ENCODE measurements at places on chromosomes 11 and 22.

- DNase-seq, result peak; percentile 41
Observed at GRCh38 chr11:102111011-102111786, 952 bp downstream of the YAP1 start.

- DNase-seq, result no peak
Observed at GRCh38 chr11:20059587-20060021, 100.7 kb downstream of the DBX1 start.

- no peak for DNase-seq
Observed at GRCh38 chr11:128615076-128615475, 27.7 kb upstream of the ETS1 start.

DNA sequence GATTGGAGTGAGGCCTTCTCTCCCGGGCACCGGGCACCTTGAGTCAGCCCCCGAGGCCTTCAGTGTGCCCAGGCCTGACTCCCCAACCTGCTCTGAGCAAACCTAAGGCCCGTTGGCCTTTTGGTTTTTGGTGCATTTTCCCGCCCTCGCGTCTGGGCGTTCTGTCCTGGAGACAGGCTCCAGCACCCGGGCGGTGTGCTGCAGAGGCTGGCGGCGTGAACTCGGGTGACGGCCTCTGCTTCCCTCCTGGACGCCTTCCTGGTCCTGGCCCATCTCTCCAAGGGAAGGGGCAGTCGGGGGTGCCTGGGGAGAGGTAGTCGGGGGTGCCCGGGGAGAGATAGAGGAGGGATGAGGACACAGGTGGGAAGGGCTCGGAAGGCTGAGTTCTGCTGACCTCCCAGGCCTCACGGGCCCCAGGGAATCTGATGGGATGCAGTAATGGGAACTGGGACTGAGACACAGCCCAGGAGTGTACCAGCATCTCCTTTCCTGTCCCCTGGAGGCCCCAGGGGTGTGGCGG is 1326.4 kb downstream of the BRD1 start:
- DNase-seq, result no peak

GRCh38 chr11:36389811-36390210 is 93.7 kb downstream of the PRR5L start:
- no peak for DNase-seq

GRCh38 chr11:36994208-36994607 is 396.2 kb upstream of the RAG2 start:
- no peak for DNase-seq

DNA sequence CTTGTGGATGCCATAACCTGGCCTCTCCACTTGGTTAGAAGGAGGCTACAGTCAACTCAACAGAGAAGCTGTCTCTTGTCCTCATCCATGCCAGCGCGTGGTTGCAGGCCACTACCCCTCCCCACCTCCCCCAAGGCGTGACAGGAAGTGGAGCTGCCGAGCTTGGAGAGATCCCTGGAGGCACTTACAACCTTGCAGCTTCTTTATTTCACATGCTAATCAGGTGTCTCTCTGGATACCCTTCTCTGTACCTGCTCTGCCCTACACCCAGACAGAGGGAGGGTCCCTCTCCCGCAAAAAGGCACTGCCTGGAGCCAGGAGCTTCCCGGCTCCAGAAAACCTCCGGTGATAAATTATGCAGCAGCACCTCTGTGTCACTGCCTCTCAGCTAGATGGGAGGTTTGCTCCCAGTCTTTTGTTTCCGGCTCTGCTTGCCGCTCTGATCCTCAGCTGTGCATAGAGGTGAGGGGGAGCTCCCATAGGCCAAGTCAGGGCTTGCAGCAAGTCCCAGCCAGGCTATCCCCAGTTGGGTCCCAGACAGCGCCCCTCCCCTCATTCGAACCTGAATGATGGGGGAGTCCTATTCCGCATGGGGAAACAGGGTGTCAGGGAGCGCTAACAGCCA is 5.7 kb downstream of the LRP4 start:
- no peak for DNase-seq

GRCh38 chr11:71300187-71300586 is 47.8 kb upstream of the SHANK2 start:
- DNase-seq, result no peak

DNA sequence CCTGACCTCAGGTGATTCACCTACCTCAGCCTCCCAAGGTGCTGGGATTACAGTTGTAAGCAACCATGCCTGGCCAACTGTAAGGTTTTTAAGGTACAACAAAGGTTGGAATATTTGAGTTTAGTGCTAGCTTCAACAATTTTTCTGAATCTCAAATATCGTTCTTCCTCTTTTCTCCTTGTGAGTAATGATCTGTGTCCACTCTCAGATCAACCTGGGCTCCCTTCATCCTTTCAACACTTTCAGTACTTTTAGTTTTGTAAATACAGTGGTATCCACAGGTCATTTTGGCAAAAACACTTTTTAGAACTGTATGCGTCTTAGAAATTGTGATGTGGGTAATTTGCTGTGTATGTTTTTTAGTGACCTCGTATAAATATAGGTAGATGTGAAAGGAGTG is 7.9 kb downstream of the PACS1 start:
- DNase-seq, result no peak

DNA sequence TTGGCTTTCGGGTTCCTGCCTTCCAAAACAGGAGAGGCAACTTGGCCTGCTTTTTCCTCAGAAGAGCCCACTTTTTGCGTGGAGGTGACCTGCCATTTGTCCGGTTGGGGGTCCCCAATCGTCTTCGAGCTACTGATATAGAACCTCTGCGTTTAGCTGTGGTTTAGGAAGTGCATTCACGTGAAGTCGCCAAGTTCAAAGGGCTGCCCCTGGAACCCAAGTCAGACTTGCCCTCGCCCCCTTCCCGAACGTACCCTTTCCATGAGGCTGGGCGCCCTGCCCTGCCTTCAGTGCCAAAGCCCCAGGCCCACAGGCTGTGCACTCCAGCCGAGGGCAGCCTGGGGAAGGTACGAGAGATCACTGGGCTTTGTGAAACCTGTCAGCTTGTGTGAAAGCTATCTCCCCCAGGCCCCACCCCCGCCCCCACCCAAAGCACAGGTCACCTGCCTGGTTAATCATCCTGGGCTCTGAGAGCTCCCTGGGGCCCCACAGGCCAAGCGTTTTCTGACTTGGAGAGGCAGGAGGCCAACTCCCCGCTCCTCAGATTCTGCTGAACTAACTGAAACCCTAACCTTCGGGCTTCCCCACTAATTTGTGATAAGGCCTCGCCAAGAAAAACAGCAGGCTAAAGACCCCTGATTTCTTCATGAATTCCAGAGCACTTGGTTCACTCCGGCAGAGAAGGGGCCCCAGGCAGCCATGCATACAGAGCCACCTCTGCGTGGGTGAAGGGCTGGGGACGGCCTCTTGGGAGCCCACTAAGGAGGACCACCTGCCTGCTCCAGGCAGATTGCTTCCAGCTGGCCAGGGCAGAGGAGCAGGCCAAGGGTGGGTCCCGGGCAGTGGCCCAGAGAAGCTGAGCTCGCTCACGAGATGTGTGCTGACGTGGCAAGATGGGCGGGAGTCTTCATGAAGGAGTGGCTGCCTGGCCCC is 25.8 kb upstream of the KCNQ1OT1 start:
- DNase-seq, result no peak

GRCh38 chr22:38171927-38172831 is 9.5 kb downstream of the PLA2G6 start:
- no peak for DNase-seq

GRCh38 chr22:25791556-25791955 is 49.6 kb downstream of the MYO18B start:
- no peak for DNase-seq

DNA sequence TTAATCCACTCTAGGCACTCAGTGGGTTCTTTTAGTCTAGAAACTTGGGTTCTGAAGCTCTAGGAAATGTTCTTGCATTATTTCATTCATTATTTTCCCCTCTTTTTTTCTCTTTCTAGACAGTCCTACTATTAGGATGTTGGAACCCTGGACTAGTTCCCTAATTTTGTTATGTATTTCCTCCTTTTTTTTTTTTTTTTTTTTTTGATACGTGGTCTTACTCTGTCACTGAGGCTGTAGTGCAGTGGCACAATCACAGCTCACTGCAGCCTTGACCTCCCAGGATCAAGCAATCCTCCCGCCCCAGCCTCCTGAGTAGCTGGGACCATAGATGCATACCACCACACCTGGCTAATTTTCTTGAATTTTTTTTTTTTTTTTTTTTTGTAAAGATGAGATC is 9.4 kb downstream of the UPB1 start:
- DNase-seq, result no peak

- no peak for DNase-seq
Observed at GRCh38 chr11:72370201-72370600, 64.1 kb downstream of the CLPB start.

GRCh38 chr11:92801685-92802084 is 167.8 kb upstream of the MTNR1B start:
- no peak for DNase-seq

DNA sequence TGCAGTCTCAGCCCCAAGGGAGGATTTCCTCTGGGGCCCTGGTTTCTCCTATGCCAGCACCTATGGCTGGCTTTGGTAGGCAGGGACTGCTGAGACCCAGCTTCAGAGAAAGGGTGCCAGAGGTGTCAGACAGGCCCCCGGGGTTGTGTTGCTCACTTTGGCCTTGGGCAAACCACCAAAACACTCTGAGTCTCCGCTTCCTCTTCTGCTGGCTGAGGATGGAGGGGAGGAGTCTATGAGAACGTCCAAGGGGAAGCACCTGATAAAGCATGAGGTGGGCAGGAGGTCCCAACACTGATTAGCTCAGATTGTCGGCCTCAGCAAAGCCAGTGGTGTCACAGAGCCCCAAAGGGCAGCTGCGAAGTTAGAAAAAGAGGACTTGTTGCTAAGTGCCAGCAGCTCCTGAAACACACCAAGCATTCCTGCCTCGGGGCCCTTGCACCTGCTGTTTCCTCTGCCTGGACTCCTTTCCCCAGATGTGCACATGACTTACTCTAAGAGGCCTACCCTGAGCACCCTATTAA is 10.5 kb downstream of the SMTNL1 start:
- peak; percentile 82 for DNase-seq

- no peak for DNase-seq
Observed at GRCh38 chr11:313304-313786, 495 bp upstream of the IFITM1 start.

DNA sequence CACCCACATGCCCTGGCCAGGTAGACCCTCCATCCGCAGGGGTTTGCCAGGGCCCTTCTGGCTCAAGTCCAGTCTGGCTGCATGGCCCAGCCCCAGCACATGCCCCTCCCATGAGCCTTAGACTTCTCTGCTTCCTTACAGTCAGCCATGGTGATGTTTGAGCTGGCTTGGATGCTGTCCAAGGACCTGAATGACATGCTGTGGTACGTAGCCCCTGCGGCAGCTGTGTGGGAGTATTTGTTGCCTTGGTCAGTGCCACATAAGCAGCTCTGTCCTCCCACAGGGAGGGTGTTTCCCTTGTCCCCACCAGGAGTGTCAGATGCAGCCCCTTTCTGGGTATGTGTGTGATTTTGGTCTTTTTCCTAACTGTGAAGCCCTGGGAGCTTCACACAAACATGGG is 17.5 kb downstream of the CDC45 start:
- DNase-seq, result no peak

GRCh38 chr11:134070342-134070845 is 1.5 kb downstream of the JAM3 start:
- no peak for DNase-seq

- DNase-seq, result no peak
Observed at GRCh38 chr22:38674888-38675287, 6.9 kb upstream of the TOMM22 start.

- no peak for DNase-seq
Observed at GRCh38 chr11:70080763-70081162, 2.6 kb downstream of the ANO1 start.

- DNase-seq, result no peak
Observed at GRCh38 chr11:71199226-71199820, 53.1 kb downstream of the SHANK2 start.

DNA sequence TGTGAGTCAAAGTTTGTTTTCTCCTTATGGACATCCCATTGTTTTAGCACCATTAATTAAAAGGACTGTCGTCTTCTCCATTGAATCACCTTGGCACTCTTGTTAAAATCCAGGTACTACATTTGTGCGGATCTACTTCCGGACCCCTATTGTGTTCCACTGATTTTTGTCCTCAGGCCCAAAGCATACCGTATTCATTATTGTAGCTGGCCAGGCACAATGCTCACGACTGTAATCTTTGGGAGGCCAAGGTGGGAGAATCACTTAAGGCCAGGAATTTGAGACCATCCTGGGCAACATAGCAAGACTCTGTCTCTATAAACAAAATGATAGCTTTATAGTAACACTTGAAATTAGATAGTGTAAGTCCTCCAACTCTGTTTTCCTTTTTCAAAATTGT is 8.9 kb upstream of the GNB1L start:
- no peak for DNase-seq

DNA sequence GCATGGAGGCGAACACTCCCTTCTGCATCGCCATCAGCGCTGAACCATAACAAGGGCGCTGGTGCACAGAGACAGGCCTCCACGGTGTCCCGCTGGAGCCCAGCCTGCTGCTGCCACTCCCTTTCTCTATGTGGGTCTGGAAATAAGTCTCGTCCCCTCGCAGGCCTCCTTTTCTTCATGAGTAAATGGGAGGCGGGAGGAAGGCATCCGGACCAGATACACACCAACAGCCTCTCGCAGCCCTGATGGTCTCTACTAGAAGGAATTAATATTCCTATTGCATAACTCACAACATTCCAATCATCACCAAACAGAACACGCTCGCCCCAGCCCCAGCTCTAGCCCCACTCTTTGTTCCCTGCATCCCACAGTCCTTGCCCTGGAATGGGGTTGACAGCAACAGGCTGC is 14.9 kb downstream of the RASD2 start:
- DNase-seq, result no peak

- DNase-seq, result no peak
Observed at GRCh38 chr11:92969293-92969633, 188 bp upstream of the MTNR1B start.

DNA sequence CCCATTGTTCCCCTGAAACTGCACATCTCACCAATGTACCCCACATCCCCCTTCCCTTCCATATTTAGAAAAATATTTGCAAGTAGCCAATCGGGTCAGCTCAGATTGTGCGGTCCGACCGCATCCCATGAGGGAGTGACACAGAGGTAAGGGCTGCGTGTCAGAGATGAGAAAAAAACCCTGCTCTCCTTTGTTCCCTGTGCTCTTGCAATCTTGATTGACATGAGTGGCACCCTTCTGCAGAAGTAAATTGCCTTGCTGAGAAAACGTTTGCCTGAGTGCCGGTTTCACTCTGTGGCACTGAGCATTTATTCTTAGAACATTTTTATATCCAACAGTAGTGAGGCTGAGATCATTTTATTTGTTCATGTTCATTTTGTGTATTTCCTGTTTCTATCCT is 81.6 kb upstream of the CCDC90B start:
- no peak for DNase-seq
